ENCODE measurements at places on chromosomes 2 and 18.

- DNase-seq: no peak
Measured at GRCh38 chr2:216335252-216335651, 37.0 kb downstream of the MARCHF4 start.

DNA sequence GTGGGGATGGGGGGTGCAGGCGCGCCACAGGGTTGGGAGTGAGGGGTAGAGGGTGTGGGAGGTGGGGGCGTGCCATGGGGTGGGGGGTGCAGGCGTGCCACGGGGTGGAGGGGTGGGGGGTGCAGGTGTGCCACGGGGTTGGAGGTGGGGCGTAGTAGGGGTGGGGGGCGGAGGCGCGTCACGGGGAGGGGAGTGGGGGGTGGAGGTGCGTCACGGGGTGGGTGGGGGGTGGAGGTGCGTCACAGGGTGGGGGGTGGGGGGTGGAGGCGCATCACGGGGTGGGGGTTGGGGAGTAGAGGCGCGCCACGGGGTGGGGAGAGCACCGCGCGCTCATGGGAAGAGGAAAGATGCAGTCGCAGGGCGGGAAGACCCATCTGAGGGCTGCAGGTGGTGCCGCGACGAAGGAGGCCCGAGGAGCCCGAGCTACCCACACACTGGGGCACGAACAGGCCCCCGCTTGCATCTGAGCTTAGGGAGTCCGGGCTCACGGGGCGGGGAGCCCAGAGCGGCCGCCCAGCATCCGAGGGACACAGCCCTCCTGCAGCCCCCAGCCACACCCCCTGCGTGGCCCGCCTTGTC lies 37.5 kb downstream of the SNED1 start:
- DNase-seq: no peak

DNA sequence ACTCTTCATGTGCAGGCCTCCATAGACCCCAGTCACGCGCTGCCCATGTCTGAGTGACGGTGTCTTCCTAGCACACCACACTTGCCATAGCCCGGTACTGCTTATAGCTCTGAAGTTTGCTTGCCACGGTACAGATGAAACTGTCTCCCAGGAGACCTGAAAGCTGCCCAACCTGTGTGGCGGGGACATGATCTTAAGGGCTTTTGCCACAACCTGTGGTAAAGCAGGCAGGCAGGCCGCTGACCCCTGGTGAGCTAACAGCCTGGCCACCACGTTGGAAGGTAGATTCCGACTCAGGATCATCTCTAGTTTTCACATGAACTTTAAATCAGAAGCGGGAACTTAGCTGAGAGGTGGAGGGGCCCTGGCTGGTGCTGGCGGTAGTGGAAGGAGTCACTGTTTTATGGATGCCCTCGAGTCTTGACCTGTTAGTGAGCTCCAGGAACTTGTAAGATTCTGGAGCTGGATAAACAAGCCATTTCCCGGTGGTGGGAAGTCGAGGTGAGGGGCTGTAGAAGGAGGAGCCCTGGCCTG lies 153.3 kb downstream of the ZNF236 start:
- no peak for DNase-seq

DNA sequence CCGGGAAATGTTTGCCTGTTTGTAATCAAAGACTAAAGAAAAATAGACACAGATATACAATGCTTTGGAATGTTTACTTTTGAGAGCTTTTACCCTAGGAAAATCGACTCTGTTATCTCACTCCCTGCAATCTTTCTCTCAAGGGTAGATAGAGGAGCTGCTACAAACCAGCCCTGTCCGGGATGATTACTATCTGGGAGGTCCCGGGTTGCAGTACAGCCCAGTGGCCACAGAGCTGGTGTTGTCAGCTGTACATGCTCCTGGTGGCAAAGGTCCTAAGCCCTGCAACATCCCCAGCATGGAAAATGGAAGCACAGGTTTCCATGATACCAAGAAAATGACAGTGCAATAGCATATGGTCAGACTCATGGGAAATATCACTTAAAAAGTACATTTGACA lies 570.5 kb upstream of the SOX11 start:
- DNase-seq: no peak

GRCh38 chr2:43132683-43133301 lies 93.6 kb downstream of the ZFP36L2 start:
- no peak for DNase-seq

DNA sequence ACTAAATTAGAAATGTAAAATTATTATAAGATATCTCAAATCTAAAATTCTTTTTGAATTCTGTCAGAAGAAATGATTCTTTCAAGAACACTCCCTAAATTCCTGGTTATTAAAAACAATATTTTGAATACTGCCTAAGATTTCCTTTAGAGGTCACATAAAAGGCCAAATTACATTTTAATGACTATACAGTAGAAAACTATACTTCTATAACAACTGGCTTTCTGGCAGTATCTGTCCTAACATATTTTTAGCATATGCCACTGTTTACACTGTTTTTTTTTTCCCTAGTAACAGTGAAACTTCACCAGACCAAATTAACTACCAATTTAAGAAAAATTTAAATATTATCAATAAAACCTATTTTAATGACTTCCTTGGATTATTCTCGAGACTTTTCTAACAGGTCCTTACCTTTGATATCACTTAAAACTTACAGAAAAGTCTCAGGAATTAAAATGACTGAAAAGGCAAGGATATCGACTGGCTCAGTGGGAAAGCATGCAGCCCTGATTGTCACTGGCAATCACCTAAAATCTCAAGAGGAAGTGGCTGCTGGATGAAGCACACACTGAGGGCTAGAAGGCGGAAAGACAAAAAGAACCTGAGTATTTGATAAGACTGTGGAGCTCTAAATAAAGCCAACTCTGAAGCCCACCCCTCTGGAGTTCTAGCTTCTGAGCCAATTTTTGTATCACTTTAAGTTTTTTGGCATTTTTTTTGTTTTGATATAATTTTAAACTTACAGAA lies 59.6 kb downstream of the SPIRE1 start:
- DNase-seq: peak; percentile 34

Data from SJSA1 (cell line).